HS-5 (cell line): ENCODE measurements at places on chromosomes 13 and 19.

GRCh38 chr13:48731957-48732569, 78.3 kb downstream of the CYSLTR2 start:
- no peak for DNase-seq

- DNase-seq: no peak
These were observed 18.7 kb downstream of the STK24 start for GRCh38 chr13:98557937-98558792.

- no peak for DNase-seq
These were observed 1.7 kb upstream of the ADM5 start for GRCh38 chr19:49687566-49688316.

- no peak for DNase-seq
These were observed 169.5 kb downstream of the NUFIP1 start for GRCh38 chr13:44819772-44820171.

DNA sequence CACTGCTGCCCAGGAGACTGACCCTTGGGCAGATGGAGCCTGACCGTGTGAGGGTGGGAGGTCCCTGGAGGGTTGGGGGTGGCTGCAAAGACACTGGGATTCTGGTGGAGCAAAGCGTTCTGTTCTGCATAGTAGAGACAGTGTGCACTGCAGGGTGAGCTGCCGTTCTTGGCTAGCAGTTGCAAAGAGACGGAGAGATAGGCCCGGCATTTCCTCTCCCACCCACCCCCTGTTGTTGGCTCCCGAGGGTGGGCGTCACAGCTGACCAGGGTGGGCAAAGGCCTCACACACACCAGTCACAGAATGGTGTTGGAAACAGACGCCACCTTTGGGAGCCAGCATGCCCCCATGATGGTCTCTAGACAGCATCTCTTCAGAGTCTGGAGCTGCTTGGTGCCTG, 11.4 kb downstream of the TMEM255B start:
- no peak for DNase-seq

- DNase-seq: peak; percentile 98
These were observed 24.3 kb upstream of the MYDGF start for GRCh38 chr19:4694211-4694987.

DNA sequence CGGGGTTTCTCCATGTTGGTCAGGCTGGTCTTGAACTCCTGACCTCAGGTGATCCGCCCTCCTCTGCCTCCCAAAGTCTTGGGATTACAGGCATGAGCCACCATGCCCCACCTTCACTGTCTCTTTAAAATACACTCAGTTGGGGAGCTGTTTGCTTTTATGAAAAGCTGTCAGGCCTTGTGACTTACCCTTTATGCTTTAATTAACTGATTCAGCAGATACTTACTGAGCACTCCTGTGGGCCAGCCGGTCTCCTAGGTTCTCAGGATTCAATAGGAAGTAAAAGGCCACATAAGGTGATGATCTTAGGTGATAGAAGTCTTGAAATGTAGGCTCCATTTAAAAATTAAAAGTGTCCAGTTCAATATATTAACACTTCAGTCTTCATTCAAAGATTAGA, 7.5 kb downstream of the UBAC2 start:
- DNase-seq: no peak

GRCh38 chr19:40620161-40620485, 19.0 kb downstream of the LTBP4 start:
- no peak for DNase-seq

DNA sequence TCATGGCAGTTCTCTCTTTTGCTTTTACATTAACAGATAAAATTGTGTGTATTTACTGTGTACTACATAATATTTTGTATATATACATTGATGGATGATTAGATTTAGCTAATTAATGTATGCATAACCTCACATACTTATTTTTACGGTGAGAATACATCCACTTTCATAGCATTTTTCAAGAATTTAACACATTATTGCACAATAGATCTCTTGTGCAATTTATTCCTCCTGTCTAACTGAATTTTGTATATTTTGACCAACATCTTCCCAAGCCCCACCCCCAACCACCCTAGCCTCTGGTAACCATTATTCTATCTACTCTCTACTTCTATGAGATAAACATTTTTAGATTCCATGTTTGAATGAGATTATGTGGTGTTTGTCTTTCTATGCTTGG, 194.7 kb downstream of the RBM26 start:
- DNase-seq: no peak

DNA sequence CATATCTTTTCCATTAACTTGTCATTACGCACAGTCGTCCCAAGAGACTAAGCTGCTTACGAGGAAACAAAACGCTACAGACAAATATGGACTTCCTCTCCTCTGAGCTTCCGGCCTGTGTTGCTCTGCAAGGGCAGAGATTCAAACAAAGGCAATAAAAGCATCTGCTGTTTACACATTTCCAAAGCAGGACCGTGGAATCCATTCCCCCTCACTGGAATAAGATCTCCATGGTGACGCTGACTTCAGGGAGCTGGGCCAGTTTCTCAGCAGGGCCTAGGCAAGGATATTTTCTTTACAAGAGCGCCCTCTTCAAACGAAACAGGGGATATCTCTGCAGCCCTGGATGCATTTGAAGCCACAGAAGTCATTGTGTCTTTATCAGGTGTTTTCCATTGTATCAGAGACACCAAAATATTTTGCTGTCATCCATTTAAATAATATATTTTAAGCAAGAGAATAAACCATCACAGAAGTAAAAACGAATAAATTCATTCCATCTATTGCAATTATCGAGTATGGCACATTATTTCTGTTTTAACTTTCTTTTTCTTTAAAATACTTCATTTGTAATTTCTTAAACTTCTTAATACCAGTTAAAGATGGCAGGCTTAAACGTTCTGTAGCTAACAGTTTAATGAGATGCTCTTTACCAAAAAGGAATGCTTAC, 177.5 kb downstream of the DCLK1 start:
- DNase-seq: peak; percentile 57

- DNase-seq: no peak
These were observed at the start of gene CELF5 for GRCh38 chr19:3224346-3225168. CELF5 (plus strand) TSS chr19:3224661; CDS start chr19:3224740, 79 bp downstream.

- no peak for DNase-seq
These were observed 3.5 kb downstream of the PNMA8B start for GRCh38 chr19:46491975-46492682.

DNA sequence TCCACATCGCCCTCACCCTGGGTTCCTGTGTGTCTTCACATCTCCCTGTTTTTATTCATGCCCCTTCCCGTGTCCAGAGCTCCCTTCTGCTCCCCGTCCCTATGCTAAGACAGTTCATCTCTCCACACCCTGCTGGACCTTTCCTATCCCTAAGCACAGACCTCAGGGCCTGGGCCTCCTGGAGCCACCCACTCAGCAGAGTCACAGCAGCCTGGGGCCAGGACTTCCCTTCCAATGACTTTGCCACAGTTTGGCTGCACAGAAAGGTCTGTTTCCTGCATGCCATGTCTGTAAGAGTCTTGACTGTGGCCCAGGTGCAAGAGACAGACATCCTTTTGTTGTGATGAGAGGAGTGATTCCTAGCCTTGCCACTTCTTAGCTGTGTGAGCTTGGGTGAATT, 470.7 kb downstream of the TSHZ3 start:
- DNase-seq: no peak

DNA sequence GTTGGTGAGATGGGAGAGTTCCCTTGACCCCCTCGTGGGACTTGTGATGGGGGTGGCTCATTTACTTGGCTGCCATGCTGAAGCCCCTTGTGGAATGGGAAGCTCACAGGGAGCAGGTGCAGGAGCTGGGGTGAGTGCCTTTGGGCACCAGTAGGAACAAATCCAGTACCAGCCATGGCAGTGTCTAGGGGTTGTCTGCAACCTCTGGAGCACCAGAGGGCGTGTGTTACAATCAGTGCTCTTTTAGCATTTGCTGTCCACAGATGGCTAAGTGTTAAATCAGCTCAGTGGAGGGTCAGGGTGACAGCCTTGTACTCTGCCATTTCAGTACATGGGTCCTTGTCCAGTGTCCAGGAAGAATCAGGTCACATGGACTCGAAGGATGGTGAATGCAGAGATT, 75.6 kb downstream of the ATP8A2 start:
- DNase-seq: no peak
